Activated CD4-positive, alpha-beta T cell treated with anti-CD3 and anti-CD28 coated beads, Interleukin-2, Interleukin-6, amounts not matched to agents 100 ng/mL and 50 ng/mL, durations not matched to agents 16 hours and 8 hours (primary cell): ENCODE measurements at places on chromosomes 4 and X.

GRCh38 chrX:119880552-119881437, 9.2 kb downstream of the NDUFA1 start:
- peak; percentile 58 for DNase-seq

GRCh38 chrX:109859651-109860050, 126.6 kb upstream of the ACSL4 start:
- DNase-seq = no peak

GRCh38 chr4:61210186-61210939, 10.2 kb downstream of the ADGRL3 start:
- no peak for DNase-seq

DNA sequence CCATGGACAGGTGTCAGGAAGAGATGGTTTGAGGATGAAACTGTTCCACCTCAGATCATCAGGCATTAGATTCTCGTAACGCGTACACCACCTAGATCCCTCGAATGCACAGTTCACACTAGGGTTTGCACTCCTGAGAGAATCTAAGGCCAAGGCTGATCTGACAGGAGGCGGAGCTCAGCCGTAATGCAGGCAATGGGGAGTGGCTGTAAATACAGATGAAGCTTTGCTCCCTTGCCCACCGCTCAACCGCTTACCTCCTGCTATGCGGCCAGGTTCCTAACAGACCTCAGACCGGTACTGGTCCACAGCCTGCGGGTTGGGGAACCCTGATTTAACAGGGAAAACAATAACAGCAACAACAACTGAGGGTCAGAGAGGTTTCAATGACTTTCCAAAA, 2.0 kb upstream of the TEC start:
- DNase-seq = no peak

- no peak for DNase-seq
These were observed 222.4 kb downstream of the APBB2 start for GRCh38 chr4:40991908-40992307.

DNA sequence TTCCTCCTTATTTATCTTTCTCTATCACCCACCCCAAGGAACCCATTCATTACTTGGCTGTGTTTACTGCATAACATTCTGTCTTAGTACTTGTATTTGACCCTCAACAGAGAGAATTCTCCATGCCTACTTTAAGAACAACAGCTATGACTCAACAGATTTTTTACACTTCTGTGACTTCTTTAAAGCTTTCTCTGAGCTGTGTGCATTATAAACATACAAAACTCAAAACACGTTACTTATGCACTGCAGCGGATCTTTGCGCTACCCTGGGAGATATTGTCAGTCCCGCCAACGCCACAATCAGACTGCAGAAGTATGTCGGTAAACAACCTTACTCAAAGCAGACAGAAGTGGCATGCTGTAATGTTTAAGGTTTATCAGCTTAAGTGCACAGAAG, 35.1 kb downstream of the PRKX start:
- no peak for DNase-seq

DNA sequence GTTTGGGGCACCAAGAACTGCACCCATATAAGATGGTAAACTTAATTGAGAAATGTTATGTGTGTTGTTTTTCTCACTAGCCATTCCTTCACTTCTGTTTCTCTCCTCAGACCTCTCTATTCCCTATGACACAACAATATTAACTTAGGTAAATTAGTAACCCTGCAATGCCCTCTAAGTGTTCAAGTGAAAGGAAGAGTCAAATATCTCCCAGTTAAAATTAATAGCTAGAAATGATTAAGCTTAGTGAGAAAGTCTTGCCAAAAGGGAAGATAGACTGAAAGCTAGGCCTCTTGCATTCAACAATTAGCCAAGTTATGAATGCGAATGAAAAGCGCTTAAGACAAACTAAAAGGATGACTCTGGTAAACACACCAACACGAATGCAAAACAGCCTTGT, 132.9 kb upstream of the KLF8 start:
- no peak for DNase-seq

GRCh38 chr4:26557164-26557563, 26.7 kb upstream of the TBC1D19 start:
- no peak for DNase-seq

DNA sequence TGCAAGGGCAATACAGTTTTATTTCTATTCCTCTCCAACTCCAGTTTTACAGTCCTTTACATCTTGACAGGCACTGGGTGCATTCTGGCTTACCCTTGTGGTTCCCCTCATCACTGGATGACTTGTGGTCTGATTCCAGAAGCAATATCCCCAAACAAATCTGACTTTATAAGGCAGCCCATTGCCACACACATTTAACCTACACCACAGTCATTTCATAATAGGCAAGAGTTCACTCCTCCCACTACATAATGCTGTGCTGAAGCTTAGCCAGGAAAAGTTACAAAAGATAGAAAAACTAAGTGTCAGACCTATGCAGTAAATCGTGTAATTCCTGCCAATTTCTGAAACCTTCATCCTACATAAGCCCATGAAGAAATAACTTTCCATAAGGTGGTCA, 82.9 kb upstream of the MID1IP1 start:
- DNase-seq = no peak

- DNase-seq = no peak
These were observed 807.4 kb downstream of the FSTL5 start for GRCh38 chr4:161356351-161356750.

DNA sequence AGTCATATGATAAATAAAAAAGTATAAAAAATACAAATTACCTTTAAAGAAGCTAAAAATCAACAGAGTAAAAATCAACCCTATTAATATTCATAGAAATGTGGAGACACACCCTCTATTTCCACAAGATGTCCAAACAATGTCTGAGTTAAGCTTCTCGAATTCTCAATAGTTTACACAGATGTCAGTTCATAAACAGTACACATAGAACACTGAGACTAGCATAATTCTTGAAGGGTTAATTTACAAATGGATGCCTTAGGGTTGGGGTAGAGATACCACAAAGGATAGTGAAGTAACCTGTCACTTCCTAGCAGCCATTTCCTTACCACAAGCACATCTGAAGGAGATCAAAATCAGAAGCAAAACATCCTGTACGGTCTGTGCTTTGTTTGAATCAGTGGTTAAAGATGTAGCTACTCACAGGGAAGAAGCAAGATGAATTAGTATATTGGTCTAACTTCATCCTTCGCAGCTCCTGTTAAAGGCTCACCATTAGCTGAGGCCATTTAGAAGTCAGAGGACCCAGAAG, 2393.9 kb downstream of the ARAP2 start:
- DNase-seq = no peak
